T-helper 2 cell treated with Interferon-gamma antibody and Interleukin-4, amounts not matched to agents 5 μg/mL and 100 μg/mL, for 36 hours (primary cell): ENCODE measurements at places on chromosomes 7 and 10.

DNA sequence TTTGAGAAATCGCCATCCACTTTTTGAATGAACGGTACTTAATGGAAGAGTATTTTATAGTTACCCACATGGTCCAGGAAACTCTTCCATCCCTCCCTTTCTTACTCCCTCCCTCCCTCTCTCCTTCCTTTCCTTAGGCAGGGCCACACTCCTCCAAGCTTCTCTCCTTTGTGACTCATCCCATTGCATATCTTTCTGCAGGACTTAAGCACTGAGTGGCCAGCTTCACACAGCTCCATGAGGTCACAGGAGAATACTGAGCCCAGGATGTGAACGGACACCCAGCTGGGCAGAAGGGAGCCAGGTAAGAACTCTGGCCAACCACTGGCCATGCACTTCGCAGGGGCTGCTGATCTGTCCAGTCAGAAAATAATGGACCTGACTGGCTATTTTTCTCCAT, 189.7 kb upstream of the ADCY1 start:
- DNase-seq: no peak

DNA sequence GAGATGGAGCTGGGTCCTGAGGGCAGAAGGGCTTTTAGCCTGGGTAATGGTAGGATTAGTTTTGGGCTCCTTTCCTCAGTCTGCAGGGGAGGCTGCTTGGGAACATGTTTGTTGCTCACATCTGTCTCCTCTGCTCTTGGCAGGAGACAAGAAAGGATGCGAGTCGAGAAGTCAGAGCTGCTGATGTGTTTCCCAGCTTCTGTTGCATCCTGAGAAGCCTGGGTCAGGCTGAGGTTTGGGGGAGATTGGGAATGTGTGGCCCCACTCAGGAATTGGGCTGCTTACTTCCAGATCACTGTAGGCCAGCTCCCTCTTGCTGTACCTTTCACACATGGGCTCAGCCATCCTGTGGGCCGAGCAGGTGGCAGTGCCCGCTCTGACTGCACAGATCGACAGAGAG, 79.2 kb downstream of the CCNY start:
- no peak for DNase-seq

DNA sequence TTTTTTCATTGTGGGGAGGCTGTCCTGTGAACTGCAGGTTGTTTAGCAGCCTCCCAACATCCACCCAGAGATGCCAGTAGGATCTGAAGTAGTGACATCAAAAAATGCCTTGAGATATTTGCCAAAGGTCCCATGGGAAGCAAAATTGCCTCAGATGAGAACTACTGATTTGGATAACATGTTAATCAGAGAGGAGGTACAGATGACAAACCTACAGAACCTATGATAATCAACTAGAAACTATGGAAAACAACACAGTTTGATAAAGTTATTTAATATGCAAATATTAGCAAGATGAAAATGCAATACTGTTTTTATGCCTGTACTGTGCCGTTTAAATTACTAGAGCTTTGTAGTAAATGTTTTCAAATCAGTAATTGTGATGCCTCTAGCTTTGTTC, 90.9 kb upstream of the NOBOX start:
- no peak for DNase-seq

DNA sequence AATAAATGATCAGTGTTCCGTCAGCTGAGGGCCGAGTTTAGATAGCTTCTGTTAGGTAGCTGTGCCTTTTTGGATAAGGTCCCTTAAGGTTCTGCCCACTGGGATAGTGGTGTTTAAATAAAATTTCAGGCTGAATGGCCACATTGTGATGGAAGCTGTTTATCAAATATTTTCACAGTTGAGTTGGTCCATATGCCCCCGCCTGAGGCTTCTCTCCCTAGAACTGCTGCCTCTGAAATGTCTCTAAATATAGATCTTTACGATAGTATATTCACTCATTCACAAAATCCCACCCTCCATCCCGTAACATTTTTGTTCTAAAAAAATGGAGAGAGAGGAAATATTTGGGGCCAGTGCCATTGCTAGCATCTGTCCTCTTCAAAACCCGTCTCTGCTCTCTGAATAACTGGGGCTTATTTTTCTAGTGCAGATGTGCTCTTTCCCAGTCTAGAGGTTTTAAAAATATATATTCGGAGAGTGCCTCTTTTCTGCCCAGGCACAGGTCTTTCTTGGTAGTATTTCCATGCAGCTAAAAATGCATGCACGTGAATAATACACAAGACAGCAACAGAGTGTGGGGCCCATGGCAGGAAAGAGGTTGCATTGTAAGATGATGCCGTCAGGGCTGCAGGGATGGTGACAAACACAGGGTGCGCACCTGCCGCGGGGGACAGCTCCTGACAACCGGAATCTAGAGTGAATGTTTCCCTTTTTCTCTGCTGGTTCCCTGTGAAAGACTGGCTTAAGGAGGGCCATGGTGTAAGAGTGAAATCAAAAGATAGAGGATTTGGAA, 105.4 kb upstream of the BTBD16 start:
- no peak for DNase-seq

DNA sequence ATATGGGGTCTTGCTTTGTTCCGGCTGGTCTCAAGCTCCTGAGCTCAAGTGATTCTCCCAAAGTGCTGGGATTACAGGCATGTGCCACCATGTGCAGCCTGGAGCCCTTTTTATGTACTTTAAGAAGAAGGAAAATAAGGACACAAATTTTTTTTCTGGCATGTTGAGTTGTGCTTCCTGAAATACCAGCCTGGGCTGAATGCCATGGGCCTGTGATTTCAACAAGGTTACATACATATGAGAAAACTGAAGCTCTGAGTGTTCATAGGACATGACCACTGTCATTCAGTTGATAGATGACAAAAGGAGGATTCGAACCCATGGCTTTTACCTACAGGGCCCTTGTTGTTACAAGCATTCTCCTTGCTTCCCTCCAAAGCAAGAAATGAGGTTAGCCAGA, 36.1 kb downstream of the ST8SIA6 start:
- DNase-seq: no peak
